Fibroblast of lung (primary cell): ENCODE measurements at places on chromosomes 16 and 17.

GRCh38 chr17:40333781-40334448 is 24.9 kb downstream of the RARA start:
- no peak for DNase-seq

- no peak for DNase-seq
Observed at GRCh38 chr17:30248786-30249185, 13.3 kb upstream of the SLC6A4 start.

DNA sequence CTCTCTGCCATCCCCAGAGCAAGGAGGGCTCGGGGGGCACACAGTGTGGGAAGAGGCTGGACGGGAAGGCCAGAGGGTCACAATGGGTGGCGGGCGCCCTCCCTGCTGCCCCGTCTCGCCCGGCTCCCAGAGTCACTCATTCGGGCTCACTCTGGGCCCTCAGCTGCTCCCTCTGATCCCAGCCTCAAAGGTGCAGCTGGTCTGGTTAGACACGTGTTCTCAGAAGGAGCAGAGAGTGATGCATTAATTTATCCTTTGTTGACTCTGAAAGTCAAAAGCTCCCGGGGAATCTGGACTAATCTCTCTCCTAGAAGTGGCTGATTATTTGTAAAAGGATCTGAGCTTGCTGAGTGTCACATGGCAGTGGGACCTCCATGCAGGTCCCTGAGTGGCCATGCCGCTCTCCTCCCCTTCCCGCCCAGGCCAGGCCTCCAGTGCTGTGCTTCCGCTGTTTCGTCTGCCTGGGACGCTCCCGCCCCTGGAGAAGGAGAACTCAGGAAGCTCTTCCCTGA is 87.5 kb downstream of the SEC14L1 start:
- no peak for DNase-seq

- no peak for DNase-seq
Observed at GRCh38 chr17:45008216-45008615, 40.1 kb upstream of the C1QL1 start.

DNA sequence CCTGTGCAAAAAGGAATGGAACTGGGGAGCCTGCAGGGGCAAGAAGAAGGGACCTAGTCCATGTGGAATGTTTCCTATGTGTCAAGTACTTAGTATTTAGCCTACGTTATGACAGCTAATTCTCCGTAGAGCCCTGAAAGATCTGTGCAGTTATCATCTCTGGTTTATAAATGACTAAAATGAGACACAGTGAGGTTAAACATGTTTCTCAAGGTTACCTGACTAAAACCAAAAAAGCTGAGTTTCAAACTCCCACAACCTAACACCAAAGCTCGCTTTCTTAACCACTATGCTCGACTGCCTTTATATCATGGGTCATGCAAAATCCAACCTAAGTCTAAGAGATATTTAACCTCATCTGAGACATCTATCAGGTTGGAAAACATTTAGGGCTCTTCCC is 53.3 kb upstream of the CCL2 start:
- no peak for DNase-seq

DNA sequence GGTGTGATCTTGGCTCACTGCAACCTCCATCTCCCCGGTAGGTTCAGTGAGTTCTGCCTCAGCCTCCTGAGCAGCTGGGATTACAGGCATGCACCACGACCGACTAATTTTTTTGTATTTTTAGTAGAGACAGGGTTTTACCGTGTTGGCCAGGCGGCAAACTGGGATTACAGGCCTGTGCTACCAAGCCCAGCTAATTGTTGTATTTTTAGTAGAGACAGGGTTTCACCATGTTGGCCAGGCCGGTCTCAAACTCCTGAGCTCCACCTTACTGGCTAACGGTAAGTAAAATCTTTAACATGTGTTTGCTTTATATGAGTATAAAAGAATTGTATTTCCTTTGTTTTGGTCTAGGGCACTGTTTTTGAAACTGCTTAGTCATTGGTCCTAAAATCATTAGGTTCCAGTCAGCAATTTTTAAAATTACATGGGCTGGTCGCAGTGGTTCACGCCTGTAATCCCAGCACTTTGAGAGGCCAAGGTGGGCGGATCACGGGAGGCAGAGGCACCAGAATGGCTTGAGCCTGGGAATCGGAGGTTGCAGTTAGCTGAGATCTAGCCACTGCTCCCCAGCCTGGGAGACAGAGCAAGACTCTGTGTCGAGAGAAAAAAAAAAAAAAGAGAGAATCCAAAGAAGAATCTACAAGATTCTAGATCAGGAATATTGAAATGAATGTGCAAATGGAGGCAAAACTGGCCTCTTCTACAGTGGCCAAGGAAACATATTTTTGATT is 3.6 kb downstream of the FLYWCH1 start:
- DNase-seq: no peak

GRCh38 chr17:62076864-62077788 is 12.0 kb upstream of the MED13 start:
- DNase-seq: no peak

DNA sequence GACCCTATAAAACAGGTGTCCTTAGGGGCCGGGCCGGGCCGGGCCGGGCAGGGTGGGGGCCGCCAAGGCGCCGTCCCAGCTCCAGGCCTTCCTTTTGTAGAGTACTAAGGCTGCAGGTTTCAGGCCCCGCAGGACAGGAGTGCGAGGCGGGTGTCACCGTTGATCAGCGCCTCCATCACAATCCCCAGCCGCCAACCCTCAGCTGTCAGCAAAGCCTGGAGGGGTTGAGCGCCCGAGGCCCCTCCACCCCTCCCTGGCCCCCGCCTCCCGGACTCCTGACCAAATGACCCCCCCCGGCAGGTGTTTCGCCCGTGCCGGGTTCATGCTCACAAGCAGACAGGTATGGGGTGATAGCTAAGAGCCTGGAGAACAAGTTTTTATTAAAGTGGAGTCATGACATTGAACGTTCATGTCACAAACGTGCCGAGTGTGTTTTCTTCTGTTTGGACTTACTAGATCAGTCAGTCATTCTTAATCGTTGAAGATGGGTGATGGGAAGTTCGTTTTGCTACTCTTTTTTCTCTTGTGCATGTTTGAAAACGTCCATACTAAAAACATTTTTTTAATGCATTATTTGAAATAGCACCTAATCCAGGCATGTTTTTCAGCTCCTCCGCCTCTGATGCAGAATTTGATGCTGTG is 534 bp downstream of the ARL2BP start:
- DNase-seq: peak; percentile 8

DNA sequence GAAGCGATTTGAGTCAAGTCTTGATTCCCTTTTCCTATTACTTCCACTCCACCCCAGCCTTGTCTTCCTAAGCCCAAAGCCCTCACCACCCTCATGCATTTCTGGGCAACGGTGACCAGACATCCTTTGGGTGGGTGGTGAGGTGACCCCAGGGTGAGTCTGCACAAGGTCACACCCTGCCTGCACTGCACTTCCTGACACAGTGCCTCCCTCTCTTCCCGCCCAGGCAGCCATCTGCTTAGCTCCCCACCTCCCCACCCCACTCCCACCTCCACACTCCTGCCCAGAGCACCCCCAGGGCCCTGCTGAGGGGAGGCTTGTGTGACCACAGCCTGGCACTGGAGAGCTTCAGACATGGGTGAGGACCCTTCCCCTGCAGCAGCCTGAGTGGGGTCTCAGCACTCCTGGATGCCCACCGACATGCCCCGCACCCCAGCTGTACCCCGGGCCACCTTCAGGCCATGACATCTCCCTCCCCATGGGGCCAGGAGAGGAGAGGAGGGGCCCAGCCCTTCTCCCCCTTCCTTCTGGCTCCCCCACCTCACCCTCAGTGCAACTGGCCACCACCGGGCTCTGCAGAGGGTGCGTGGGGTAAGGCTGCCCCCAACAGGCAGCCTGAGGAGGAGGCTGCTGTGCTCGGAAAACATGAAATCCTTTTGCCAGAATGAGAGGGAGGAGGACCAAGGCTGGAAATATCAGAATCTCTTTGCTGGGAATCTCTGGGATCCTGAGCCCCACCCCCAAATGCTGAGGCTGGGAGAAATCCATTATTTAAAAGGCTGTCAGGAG is 68.6 kb downstream of the CCT6B start:
- DNase-seq: no peak

DNA sequence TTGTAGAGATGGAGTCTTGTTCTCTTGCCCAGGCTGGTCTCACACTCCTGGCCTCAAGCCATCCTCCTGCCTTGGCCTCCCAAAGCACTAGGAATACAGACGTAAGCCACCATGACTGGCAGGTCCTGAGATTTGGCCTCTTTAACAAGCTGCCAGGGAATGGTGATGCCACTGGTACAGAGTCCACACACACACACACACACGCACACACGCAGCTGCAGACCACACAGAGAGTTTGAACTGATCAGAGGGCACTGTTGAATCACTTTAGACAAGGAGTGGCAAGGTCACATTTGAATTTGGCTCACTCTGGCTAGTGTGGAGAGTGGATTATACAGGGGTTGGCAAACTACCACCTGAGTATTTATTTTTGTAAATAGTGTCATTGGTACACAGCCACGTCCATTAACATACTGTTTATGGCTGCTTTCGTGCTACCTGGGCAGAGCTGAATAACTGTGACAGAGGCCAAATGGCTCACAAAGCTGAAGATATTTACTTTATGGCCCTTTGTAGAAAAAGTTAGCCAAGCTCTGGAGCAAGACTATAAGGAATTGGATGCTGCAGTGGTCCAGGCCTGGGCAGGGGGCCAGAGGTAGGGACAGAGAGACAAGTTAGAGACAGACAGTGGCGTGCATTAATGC is 9.9 kb downstream of the ITPRIPL2 start:
- no peak for DNase-seq

- DNase-seq: no peak
Observed at GRCh38 chr16:13938480-13938879, 18.5 kb downstream of the ERCC4 start.

GRCh38 chr17:68288804-68289203 is 2.1 kb downstream of the SLC16A6 start:
- no peak for DNase-seq

DNA sequence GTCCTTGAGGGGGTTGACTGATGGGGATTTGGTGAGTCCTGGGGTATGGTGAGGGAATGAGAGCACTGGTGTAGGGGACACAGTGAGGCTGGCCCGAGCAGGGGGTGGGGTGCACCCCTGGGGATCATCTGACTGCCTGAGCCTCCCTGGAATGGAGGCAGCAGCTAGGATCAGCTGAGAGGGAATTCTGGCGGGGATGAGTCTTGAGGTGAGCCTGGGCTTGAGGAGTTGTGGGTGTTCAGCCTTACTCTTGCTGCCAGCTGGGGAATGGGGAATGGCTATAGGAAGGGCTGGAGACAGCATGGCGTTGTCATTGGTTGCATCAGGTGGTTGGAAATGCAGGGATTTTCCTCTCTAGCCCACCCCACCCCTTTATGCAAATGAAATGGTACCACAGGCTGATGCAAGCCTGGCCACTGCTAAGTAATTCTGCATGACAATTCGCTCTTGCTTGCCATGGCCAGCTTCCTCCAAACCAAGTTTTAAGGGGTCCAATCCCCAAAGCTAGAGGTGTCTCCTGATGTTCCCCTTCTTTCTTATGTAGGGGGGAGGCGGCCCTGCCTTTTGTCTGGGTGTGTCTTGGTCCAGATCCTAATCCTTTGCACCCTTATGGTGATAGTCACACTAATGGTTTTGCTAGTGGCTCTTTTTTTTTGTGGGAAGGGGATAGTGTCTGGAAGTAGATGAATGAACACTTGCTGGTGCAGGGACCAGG is 7.5 kb downstream of the NFE2L1 start:
- DNase-seq: peak; percentile 95
